Posterior vena cava (tissue), 2 donors: ENCODE measurements at places on chromosomes 1 and 21. TPM values are rescaled to one million over a fixed set of nuclear protein-coding genes. Genes with fewer than 3 reads are reported as not detected.

Gene CADM3
- 6.8 TPM for total RNA-seq

Gene AGO4
- 22.0 TPM for total RNA-seq

Gene IVL
- not detected for total RNA-seq

Gene ACTA1
- total RNA-seq = 6.8 TPM

Gene PERM1
- total RNA-seq = 0.24 TPM

Gene SPATA21
- total RNA-seq = not detected

Gene OTUD3
- 8.1 TPM for total RNA-seq

Gene LENEP
- total RNA-seq = not detected

Gene TCHH
- total RNA-seq = 0.23 TPM

Gene MROH9
- total RNA-seq = 0.46 TPM

Gene HLX
- total RNA-seq = 22.1 TPM

Gene AMY2A
- total RNA-seq = 3.3 TPM

Gene CNIH4
- 77.7 TPM for total RNA-seq

Gene ACTN2
- total RNA-seq = 7.4 TPM

Gene NPPB
- not detected for total RNA-seq

Gene CHIA
- total RNA-seq = not detected

Gene NTMT2
- total RNA-seq = not detected

Gene SLC30A10
- not detected for total RNA-seq

Gene KLF17
- total RNA-seq = 0.24 TPM

GRCh38 chr21:29248124-29248523, 50.6 kb upstream of the BACH1 start:
- DNase-seq = no peak

- DNase-seq = no peak
These were observed 139.2 kb downstream of the NTMT2 start for GRCh38 chr1:170284951-170285350.

GRCh38 chr1:26993237-26994019, at the start of gene TRNP1:
TSS of gene TRNP1 (plus strand) at chr1:26993692. CDS start at chr1:26993787, 95 bp downstream.
- peak; percentile 89 for DNase-seq

- no peak for DNase-seq
These were observed 350.9 kb upstream of the PKN2 start for GRCh38 chr1:88333086-88333695.

- DNase-seq = no peak
These were observed 1.9 kb downstream of the ADARB1 start for GRCh38 chr21:45076245-45076711.

GRCh38 chr1:38030596-38031512, 15.7 kb downstream of the POU3F1 start:
- DNase-seq = no peak

DNA sequence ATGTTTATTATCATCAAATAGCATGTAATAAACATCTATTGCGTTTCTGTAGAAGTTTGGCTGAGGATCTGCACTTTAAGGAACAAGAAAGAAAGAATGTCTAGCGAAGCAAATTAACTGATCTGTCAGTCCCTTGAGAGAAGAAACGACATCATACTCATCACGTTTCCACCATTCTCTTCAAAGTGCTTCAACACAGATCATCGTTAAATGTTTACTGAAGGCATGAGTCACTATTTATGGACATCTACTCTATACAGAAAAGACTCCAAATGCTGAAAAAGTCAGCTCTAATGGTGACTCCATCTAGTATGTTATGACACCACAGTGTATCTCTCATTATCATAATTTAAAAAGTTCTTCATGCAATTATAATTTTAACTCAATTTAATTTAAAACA, 369.1 kb downstream of the RGS7 start:
- no peak for DNase-seq

- DNase-seq = no peak
These were observed 8.8 kb downstream of the ADCY10 start for GRCh38 chr1:167905182-167905581.

DNA sequence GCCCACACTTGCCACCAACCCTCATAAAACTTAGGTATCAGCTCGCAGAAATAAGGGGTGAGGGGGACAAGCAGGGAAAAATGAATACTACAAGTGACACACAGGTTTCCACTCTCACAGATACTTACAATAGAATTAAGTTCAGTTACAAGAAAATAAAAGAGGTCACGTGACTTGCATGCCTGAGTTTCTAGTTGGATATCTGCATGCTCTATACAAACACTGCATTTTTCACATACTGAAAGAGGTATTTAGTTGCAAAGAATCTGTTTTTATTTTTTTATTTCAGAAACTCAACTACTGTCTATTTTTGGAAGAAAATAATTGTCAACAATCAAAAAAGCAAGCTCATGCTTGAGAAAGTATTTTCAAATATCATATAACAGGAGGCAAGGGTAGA, 43.5 kb downstream of the DPYD start:
- no peak for DNase-seq

GRCh38 chr1:115456441-115456961, 118.5 kb upstream of the NGF start:
- no peak for DNase-seq

- DNase-seq = no peak
These were observed 4.8 kb upstream of the SLAMF9 start for GRCh38 chr1:159958719-159959380.

DNA sequence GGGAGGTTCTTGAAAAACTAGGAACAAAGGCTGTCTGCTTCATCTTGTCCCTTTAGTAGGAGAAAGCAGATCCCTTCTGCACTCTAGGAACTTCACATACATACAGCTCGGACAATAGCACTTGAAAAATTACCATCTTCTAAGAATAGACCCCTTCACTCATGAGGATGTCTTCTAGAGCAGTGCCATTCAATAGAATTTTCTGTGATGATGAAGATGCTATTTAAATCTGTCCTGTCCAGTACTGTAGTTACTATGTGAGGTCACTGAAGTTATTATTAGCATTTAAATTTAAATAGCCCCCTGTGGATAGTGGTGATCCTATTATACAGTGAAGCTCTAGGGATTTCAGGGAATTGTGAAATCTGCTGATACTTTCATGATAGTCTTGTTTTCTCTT, 46.4 kb upstream of the RAB3GAP2 start:
- no peak for DNase-seq

DNA sequence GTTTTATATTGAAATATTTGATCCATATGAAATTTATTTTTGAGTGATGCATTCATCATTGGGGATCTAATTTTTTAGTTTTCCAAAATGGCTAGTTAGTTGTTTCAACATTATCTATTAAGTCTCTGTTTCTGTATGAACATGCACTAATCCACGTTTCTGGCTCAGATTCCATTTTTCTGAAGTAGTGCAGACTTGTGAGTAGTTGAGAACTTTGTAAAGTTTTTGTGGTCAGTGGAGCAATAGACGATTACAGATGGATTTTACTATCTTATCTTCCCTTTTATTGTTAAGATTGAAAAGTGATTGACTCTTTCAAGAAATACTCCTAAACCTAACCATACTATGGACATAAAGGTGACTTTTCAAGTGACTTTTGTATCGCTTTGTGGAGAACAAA, 16.7 kb downstream of the SOAT1 start:
- DNase-seq = no peak

- no peak for DNase-seq
These were observed 114.6 kb downstream of the AKT3 start for GRCh38 chr1:243735457-243735856.

GRCh38 chr1:239718997-239719628, 332.7 kb downstream of the CHRM3 start:
- no peak for DNase-seq

DNA sequence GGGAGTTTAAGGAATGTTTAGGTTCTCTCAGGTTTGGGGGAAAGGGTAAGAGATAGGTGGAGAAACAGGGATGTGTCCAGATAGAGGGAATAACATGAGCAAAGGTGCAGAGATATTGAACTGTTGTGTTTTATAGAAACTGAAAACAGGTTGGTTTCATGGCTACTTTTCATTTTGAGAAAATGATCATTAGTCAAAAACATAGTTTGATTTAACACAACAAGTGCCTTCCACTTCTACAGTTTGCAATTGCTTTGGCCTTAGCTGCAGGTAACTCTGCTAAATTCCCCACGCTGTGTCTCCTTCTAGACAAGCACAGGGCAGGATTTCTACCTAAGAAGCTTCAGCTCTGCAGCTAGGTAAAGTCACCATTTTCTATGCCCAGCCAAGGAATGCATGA, 124.9 kb downstream of the RGS2 start:
- no peak for DNase-seq

DNA sequence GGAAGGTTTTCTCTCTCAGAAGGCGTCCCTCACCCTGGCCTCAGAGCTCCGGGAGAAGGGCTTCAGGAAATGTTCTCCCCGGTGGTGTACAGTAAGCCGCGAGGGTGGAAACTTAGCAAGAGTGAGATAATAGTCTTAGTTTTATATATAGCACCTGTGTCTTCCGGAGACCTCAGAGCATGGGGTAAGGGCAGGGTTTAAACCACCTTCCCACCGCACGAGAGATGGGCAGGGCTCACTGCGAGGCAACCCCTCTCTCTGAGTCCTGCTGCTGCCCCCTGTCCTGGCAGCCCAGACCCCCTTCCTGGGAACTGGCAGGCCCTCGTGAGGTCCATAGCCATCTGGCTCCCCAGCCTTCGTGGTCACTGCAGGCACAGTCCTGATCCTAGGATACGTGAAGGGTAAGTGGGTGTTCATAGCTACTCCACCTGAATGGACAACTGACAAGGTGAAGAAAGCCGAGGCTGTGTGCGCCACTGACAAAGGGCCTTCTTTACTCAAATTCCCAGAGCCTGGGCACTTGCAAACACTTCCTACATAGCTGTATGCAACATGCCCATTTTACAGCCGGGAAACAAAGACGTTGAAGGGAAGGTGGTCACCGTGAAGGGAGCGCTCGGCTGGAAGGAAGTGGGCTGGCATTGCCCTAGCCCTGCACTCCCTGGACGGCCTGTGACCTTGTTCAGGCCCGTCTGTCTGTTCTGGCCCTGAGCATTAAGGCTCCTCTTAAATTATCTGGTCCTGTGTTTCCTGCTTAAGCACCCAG, 26.9 kb downstream of the ITPKB start:
- DNase-seq = no peak

GRCh38 chr1:240107058-240107684, 15.5 kb downstream of the FMN2 start:
- DNase-seq = no peak

- DNase-seq = no peak
These were observed 6.6 kb upstream of the STUM start for GRCh38 chr1:226541631-226542622.

- no peak for DNase-seq
These were observed 62.1 kb downstream of the PCNT start for GRCh38 chr21:46385846-46386733.

DNA sequence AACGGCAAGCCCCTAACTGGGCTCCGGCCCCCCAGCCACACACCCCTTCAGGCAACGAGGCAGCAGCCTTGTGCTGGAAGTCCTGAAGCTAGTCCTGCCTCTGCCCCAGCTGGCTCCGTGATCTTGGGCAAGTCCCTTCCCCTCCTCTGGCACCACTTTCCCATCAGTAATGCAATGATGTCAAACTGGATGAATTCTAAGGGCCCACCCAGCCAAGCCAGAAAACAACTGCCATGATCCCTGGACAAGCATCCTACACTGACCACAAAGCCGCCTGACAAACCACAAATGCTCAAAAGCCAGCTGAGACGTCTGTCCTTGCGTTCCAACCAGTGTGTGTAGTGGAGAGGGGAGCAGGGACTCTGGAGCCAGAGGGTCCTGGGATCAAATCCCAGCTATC, 26.8 kb downstream of the IFFO2 start:
- DNase-seq = no peak

- peak; percentile 65 for DNase-seq
These were observed 98.4 kb downstream of the MAGI3 start for GRCh38 chr1:113488576-113489177.

GRCh38 chr1:65059930-65060538, 88.0 kb upstream of the AK4 start:
- no peak for DNase-seq

GRCh38 chr21:43879348-43880110, 14.5 kb downstream of the AGPAT3 start:
- DNase-seq = peak; percentile 63

DNA sequence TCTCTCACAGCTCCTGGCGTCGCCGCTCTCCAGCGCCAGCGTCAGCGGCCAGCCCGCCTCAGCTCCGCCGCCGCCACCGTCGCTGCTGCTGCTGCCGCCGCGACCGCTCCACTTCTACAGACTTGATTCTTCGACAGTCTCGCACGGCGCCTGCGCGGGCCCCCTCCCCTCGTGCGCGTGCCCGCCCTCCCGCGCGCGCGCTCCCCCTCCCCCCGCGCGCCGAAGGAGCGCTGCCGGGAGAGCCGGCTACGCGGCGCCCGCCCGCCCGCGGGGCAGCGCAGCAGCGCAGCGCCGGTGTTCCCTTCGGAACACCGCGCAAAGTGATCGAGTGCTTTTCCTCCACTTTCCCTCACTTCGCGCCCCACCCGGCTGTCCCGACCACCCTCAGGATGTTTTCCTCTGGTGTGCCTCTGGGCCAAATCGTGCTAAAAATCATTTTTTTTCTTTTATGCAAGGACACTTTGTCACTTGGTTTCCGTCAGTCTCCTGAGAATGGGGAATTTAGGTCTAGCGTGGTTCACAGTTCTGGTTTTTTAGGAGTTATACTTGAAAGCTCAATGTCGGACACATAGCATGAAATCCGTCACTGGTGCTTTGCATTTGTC, at the start of gene IRF2BP2:
TSS of gene IRF2BP2 (minus strand) at position 118 of the 605 bp plus-strand sequence. CDS start 684 bp downstream, outside the sequence.
- peak; percentile 94 for DNase-seq

- no peak for DNase-seq
These were observed 202.0 kb downstream of the USH2A start for GRCh38 chr1:216221260-216221700.
